CD4-positive, alpha-beta T cell treated with Interferon alpha-2 for 1 hour (primary cell): ENCODE measurements at places on chromosomes 6 and 20.
A peak's percentile ranks its signal among the peaks of the same experiment; 100 is the strongest.

GRCh38 chr20:41183391-41183790 is 46.0 kb downstream of the PLCG1 start:
- DNase-seq: no peak

GRCh38 chr6:77074037-77074713 is 389.1 kb downstream of the HTR1B start:
- no peak for DNase-seq

DNA sequence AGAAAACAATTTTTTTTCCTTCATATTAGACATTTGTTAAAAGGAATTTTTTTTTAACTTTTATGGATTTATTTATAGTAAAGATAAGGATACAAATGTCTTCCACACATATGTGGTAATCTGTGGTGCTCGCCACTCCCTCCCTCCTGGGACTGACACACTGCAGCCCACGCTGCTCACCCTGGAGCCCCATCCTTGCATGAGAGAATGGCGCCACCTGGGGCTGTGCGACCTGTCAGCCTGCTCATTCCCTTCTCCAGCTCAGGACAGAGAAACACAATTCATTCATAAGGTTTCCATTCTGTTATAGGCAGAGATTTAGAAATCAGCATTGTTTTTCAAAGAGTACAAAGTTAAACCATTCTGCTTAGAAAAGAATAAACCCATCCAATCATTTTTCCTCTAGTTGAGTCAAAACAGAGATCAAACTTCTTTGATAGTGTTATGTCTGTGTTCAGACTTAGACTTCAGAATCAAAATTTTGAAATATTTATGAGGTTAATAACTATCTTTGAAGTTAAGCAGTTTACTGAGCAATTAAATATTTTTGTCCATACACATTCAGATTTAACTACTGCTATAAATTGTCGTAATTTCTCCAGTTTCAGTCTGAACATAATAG is 42.8 kb upstream of the DYNLRB1 start:
- DNase-seq: peak; percentile 30

DNA sequence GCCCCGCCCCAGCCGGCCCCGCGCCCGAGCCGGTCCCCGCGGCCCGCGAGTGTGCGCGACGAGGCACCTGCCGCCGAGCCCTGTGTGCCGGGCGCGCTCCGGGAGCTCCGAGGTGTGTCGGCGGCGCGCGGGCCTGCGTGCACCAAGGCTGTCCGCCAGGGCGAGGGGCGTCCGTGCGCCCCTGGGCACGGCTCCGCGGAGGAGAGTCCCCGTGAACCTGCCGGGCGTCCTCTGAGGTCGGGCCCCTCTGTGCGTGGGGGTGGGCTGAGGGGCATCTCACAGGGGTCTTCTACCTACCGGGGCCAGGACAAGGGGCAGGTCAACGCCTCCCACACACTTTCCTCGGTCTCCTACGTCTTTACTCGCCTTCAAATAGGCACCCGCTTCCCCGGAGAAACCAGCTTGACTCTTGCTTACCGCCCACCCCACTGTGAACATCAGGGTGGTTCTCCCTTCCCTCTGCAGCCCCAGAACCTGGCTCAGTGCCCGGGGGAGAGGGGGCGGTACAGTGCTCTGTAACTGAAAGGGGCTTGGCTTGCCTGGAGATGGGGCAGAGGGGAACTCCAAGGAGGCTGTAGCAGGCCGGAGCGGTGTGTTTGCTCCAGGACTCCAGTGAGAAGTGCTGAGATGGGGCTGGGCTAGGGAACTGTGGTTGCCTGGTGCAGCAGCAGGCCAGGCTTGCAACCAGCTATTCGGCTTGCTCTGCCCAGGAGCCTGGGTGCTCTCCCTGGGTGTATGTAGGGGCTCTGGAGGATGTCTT is at the start of gene SAMD10:
Gene SAMD10 (minus strand): TSS at position 86 of the 760 bp plus-strand sequence. CDS start 175 bp downstream, outside the sequence.
- DNase-seq: peak; percentile 74

- no peak for DNase-seq
Measured at GRCh38 chr20:18006684-18007083, 37.9 kb downstream of the MGME1 start.

GRCh38 chr6:126475449-126475848 is 135.5 kb downstream of the CENPW start:
- DNase-seq: no peak

- no peak for DNase-seq
Measured at GRCh38 chr6:62976566-62976965, 234.7 kb upstream of the FKBP1C start.

DNA sequence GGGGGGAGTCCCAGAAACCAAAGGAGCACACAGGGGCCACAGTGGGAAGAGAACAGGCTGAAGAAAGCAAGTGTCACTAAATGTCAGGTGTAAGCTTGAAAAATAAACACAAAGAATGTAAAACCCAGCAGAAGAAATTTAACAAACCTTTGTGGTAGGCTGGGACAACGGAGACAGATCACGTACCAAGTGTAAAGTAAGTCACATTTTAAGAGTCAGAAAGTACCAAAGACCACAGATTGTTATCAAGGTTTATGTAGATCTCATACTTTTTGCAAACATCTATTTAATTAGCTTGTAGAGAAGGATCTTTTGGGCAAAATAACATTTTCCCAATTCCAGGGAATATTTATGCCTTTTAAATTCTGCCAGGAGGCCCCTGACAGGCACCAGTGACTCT is 1.6 kb downstream of the CLIC5 start:
- no peak for DNase-seq

GRCh38 chr6:107539849-107540464 is 50.0 kb downstream of the SOBP start:
- no peak for DNase-seq

DNA sequence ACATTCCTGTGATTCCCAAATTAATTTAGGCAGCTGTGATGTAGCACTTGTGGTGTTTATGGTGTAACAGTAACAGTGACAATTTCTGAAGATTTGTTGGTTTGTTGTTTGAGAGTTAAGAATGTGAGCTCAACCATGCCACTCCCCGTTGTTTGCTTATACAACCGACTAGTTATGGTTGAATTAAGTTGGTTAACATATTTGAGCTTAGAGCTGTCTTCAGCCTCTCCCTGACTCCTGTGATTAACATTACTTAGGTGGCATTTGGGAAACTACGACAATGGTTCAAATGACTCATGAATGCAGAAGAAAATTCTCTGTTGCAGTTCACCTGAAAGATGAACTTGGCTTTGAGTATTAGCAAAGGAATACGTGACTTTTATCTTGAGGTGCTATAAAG is 35.9 kb upstream of the PRL start:
- DNase-seq: no peak

DNA sequence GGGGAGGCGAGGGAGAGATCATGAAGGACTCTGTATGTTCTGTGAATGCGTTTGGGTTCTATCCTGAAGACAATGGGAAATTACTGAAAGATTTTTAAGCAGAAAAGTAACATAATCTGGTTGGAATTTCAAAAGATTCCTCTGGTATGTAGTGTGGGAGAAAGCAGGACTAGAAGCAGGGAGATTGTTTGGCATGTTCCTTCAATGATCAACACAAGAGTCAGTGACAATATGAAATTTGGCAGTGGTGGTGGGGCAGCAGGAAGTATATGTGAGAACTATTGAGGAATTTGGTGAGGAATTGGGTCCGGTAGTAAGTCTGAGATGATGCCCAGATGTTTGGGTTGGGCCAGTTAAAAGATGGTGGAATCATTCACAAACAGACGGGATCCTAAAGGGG is 348.7 kb downstream of the CD83 start:
- no peak for DNase-seq

- DNase-seq: no peak
Measured at GRCh38 chr6:71038711-71039344, 82.0 kb upstream of the B3GAT2 start.

DNA sequence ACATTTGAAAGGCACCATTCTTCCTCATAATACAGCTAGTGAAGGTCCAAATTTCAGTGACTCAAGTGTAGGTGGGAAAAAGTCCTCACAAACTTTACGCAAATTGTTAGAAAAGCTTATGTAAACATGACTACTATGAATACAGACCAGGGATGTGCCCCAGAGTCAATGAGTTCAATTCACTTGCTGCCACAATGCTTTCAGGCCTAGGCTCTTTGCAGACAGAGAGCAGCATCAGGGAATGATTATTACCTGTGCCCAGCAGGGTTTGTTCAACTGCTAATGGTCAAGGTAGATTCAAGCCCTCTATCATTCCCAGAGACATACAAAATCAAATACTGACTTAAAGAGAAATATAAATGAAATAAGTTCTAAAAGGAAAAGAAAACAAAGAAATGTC is 84.0 kb downstream of the LAMA2 start:
- DNase-seq: no peak

GRCh38 chr6:137224799-137225198 is 5.6 kb upstream of the IFNGR1 start:
- DNase-seq: peak; percentile 47

- DNase-seq: no peak
Measured at GRCh38 chr20:1995531-1996310, 1.9 kb upstream of the PDYN start.

GRCh38 chr6:14883921-14884320 is 361.9 kb upstream of the JARID2 start:
- no peak for DNase-seq

- no peak for DNase-seq
Measured at GRCh38 chr6:51490101-51490500, 597.3 kb downstream of the PKHD1 start.

GRCh38 chr6:137161949-137162348 is 11.5 kb downstream of the IL22RA2 start:
- DNase-seq: no peak

- no peak for DNase-seq
Measured at GRCh38 chr20:21573259-21573658, 59.4 kb upstream of the NKX2-2 start.

DNA sequence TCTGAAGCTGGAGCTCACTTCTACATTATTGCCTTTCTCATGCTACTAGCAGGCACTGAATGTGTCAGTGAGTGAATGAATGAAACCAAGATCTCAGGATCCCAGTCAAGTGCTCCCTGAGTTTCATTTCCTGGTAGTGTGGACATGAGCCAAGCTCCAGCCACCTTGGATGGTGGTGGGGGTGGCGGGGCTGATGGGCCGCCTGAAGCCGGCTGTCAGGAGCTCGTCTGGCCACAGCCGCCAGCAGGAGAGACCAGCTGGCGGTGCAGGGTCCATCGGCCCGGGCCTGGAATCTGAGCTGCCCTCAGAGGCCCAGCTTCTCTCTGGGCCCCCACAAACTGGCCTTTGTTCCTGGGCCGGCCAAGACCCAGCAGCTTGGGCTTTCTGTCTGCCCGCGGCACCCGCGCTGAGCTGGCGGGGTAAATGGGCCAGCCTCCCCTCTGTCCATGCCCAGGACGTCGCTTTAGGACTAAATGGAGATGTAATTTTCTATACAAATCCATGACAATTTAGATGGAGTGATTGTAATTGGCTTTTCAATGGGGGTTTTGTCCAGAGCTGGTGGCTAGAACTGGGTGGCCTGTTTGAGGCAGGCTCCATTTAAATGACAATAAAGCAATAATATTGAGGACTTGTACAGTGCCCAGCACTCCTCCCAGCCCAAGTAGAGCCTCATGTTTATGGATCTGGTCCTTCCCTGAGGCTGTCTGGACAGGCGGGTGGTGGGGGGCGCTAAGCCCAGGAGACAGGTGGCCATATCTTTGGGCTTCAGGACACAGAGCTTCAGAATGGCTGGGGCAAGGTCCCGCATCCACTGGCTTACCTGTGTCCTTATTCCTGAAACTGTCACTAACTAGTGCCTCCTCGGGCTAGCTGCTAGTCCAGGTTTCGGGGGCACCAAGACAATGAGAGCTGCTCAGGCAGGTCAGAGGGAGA is 43.5 kb downstream of the NOL4L start:
- DNase-seq: no peak

GRCh38 chr20:1848373-1848772 is 46.8 kb upstream of the SIRPA start:
- DNase-seq: no peak

GRCh38 chr6:5084360-5084780 is 771 bp upstream of the PPP1R3G start:
- no peak for DNase-seq
